Cortex of kidney (tissue), 1 donor: ENCODE measurements at places on chromosomes 6 and 20.

GRCh38 chr6:132494954-132495353 is 18.0 kb downstream of the STX7 start:
- DNase-seq, result no peak

- DNase-seq, result no peak
Measured at GRCh38 chr6:145384503-145384902, 350.8 kb downstream of the EPM2A start.

DNA sequence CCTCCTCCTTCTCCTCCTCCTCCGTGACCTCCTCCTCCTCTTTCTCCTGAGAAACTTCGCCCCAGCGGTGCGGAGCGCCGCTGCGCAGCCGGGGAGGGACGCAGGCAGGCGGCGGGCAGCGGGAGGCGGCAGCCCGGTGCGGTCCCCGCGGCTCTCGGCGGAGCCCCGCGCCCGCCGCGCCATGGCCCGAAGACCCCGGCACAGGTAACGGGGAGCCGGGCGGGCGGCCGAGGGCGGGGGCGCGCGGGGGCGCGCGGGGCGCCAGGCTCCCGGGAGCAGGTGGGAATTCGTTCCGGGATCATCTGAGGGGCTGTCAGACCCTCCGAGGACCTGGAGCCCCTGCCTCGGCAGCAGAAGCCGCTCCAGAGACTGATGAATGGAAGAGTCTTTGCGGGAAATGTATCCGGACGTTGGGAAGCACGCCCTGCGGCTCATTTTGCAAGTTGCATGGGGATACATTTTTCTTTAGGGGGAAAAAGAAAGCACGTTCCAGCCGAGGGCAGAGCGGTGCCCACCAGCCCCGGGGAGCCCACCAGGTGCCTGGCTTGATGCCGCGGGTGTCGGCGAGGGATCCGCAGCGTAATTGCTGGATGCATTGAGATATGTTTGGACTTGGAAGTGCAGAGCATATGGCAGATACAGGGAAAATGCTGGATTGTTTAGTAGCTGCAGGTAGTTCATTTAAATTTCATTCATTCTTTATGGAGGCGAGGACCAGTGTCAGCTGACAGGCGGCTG is 394 bp downstream of the MYB start:
- DNase-seq, result no peak

- DNase-seq, result no peak
Measured at GRCh38 chr6:142356201-142356883, 54.5 kb downstream of the ADGRG6 start.
